ENCODE measurements at places on chromosomes 5 and 9.

- no peak for DNase-seq
Measured at GRCh38 chr9:124626276-124626675, 119.1 kb upstream of the NR5A1 start.

DNA sequence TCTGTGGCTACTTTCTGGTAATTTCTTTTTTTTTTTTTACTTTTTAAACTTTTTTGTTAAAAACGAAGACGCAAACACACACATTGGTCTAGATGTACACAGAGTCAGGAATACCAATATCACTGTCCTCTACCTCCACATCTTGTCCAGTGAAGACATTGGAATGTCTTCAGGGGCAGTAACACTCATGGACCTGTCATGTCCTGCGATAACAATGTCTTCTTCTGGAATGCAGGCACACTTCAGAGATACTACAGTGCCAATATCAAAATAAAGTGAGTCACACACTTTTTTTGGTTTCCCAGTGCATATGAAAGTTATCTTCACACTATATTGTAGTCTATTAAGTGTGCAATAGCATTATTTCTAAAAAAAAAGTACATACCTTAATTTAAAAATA lies 175.9 kb downstream of the ARRDC3 start:
- DNase-seq = no peak

DNA sequence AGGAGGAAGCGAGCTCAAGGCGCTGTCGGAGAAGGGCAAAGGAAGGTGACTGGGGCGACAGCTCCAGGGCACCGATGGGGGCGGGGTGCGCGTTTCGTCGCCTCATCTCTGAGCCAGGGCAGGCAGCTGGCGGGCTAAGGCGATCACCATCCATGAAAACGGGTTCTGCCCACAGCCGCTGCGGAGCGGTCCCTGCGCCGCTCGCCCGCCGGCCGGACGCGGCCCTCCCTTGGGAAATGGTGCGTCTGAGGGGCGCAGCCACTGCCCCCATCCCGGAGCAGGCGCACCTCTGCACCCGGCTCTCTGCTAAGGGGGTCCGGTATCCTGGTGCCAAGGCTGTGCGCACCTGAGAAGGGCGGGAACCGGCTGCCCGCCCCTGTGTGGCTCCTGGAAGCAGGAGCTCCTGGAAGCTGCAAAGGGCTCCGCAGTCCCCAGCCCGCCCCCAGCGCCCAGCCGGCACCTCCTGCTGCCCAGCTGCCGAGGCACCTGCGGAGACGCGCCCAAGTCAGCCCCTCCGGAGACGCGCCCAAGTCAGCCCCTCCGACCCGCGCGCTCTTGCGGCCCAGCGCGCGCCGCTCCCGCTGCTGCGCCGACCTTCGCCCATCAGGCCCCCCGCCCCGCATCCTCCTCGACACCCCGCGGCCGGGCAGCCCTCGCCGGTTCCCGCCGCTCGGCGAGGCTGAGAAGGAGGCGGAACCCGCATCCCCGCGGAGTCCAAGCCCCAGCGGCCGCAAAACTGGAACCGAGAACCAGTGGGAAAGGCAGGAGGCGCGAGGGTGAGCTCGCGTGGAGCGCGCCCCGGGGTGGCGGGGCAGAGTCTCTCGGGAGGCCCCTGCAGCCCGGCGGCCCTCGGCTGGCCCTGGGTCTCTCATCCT lies 757 bp downstream of the ANKRD34B start:
- no peak for DNase-seq

DNA sequence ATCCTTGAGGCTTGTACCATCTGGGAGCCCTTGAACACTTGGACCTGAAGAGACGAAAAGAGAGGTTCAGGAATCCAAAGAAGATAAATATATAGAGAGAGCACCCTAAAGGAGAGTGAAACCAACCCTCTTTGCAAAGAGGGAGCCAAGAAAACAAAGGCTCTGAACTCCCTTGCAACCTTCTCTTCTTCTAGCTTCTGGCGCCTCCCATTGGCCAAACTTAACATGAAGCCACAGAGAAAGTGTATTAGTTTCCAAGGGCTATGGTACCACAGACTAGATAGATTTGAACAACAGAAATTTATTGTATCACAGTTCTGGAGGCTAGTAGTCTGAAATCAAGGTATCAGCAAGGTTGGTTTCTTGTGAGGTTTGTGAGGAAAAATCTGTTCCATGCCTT lies 175.1 kb downstream of the HCN1 start:
- DNase-seq = no peak

GRCh38 chr5:64947801-64948200 lies 179.1 kb downstream of the CWC27 start:
- DNase-seq = no peak

DNA sequence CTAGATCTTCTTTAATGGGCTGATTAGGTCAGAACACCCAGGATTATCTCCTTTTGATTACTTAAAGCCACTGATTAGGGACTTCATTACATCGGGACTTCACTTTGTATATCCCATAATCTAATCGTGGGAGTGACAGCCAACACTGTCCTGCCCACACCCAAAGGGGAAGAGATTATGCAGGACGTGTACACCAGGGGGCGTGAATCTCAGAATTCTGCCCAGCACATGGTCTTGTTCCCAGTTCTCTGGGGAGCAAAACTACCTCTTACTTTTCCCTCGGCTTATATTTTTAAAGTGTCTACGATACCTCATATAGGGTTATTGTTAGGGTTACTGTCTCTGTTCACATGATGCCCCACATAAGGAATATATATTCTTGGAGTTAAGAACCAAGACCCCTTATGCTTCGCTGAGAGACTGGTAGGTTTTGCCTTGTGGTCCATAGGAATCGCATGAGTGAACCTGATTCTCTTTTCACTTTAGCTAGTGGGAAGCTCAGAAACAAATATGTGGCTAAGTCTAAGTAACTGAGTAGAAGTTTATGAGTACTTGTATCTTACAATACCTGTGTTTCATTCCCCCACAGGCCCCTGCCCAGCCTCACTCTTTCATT lies 192.7 kb downstream of the GNA14 start:
- DNase-seq = peak; percentile 33

DNA sequence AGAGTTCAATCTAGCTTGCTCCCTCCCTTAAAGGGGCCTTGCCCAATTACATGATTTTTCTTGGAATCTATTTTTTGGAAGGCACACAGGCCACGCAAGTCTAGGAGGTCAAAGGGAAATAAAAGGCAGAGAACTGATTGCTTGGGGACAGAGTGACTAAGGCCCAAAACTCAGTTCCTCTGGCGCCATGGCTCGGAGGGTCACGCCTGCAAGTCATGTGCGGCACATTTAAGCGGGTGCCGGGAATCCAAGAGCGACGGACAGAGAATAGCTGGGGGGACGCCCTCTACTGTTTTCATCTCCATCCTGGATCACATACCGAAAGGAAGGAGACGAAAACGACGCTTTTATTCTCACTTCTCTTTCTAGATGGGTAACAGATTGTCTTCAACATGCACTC lies 78.6 kb downstream of the FREM1 start:
- no peak for DNase-seq

DNA sequence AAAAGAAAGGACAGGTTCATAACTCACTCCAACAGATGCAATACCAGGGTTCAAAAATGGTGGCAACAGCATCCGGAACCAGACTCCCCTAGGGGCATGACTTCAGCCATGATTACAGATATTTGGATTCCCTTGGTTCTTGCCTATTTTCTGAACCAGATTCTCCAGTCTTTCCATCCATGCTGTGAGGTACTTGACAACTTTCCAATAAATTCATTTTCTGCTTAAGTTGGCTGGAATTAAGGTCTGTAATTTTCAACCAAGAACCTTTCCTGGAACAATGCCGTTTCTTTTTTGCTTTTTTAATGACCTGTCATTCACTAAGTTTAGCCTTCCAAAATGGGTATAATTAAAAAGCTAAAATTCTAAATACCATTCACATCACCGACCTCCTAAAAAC lies 52.2 kb downstream of the SCAI start:
- DNase-seq = no peak

GRCh38 chr5:155649666-155650065 lies 636.1 kb downstream of the KIF4B start:
- no peak for DNase-seq

- DNase-seq = no peak
Measured at GRCh38 chr5:176775409-176775808, 35.0 kb upstream of the UNC5A start.

- DNase-seq = no peak
Measured at GRCh38 chr9:37105234-37105633, 15.1 kb upstream of the ZCCHC7 start.

DNA sequence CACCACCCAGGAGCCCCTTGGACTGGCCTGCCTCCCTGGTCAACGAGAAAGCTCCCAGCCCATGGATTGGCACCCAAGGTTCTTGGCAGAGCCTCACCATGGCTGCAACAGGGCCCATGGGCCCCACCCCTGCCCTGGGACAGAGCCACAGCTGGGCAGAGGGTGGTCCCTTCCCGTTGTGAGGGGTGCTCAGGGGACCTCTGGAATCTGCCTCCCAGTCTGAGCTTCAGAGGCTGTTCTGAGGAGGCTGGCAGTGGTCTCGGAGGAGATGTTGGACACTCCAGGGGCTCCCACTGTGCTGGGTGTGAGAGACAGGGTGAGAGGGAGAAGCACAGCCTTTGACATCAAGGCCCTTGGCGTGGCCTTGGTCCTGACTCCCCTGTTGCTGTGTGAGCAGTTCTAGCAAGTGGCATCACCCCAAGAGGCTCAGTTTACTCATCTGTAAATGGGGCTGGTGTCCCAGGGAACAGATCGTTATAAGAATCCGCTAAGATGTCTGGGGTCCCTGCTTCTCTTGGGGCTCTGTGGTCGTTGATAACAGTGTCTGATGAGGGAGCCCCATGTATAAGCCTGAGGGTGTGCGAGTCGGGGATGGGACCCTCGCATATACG lies 33.0 kb downstream of the LHX3 start:
- no peak for DNase-seq

DNA sequence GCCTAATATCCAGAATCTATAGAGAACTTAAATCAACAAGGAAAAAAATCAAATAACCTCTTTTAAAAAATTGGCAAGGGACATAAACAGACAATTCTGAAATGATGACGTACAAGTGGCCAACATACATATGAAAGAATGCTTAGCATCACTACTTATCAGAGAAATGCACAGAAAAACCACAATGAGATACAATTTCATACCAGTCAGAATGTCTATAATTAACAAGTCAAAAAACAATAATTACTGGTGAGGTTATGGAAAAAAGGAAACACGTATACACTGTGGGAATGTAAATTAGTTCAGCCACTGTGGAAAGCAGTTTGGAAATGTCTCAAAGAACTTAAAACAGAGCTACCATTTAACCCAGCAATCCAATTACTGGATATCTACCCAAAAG lies 1192.0 kb downstream of the CDH12 start:
- DNase-seq = no peak

- DNase-seq = no peak
Measured at GRCh38 chr5:68652534-68652965, 437.0 kb downstream of the PIK3R1 start.

DNA sequence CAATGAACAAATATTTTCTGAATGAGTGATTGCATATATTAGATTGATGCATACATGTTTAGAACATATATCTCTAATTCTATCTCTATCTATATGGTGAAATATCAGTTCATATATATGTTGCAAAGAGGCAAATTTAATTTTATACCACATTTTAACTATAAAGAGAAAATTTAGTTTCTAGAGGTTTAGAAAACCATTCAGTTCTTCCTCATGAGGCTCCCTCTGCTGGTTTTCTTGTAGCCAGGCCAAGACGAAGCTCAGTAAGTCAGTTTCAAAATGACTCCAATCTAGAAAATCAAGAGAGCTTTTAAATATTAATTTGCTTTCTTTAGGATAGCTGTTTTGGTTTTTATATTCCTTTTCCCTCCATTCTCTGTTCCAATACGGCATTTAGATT lies 312.1 kb downstream of the TMEM232 start:
- DNase-seq = no peak

GRCh38 chr5:54868511-54869483 lies 116.6 kb downstream of the ESM1 start:
- DNase-seq = peak; percentile 58

DNA sequence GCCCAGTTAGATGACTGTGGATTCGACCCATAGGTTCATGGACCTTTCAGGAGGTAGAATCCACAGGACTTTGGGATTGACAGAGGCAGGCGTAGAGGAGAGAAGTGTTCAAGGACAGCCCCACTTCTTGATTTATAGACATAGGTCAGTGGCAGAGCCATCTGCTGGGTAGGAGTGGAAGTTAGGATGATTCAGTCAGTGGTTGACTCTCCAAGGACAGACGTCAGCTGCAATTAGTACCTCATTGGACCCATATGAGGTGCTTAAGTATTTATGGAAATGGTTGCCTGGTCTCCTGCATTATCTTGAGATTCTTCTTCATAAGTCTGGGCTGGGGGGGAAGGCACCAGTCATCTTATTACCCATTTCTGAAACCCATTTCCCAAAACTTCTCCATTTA lies 70.9 kb downstream of the SH3RF2 start:
- DNase-seq = no peak

All from stimulated activated CD4-positive, alpha-beta T cell treated with anti-CD3 and anti-CD28 coated beads, Interleukin-1b, Interleukin-23, amount 100 ng/mL, for 48 hours (primary cell).